ENCODE measurements at places on chromosomes 4 and X. TPM values are rescaled to one million over a fixed set of nuclear protein-coding genes. Genes with fewer than 3 reads are reported as not detected.

Gene SPANXN3
- total RNA-seq = not detected

Gene GLUD2
- 9.6 TPM for total RNA-seq

DNA sequence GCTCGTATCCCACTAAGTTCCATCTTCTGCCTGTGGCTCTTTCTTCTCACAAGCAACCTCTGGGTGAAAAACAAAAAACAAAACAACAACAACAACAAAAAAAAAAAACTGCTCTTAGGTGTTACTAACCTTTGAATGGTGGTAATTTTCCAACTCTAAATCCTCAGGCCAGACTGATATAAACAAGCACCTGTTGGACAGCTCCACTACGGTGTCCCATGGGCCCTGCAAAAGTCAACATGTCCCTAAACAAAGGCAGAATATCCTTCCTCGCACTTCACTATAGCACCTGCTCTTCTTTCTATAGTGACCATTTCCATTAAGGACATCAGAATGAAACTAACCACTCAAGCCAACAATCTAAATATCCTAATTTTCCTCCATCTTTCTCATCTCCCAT is 54.6 kb upstream of the PARM1 start:
- H3K27me3 ChIP-seq = no peaks in the 10 kb centered on the region
- no peak for DNase-seq
- H3K27ac ChIP-seq = no peak overlapping the region
- no peak overlapping the region for H3K4me3 ChIP-seq

GRCh38 chr4:9800848-9801247 is 19.4 kb downstream of the DRD5 start:
- H3K4me1 ChIP-seq = no peaks in the 10 kb centered on the region
- H3K27me3 ChIP-seq = no peaks in the 10 kb centered on the region
- H3K36me3 ChIP-seq = no peaks in the 10 kb centered on the region
- no peak for DNase-seq
- H3K4me3 ChIP-seq = no peak overlapping the region
- no peak overlapping the region for H3K27ac ChIP-seq

DNA sequence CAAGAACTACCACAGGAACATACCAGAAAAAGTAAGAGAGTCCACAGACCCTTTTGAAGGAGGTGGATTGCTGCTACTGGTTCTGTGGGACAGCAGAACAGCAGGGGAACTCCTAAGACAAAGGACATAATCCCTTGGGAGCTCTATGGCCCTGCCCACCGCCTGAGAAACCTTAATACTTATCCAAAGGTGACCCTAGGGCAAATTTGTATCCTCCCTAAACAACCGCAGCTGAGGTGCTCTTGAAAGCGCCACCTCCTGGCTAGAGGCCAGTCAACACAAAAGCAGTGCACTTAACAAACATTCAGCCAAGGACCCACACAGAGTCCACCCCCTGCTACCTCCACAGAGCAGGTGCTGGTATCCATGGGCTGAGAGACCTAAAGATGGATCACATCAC is 136.8 kb downstream of the ADAM29 start:
- no peak overlapping the region for H3K27ac ChIP-seq
- DNase-seq = no peak
- no peak overlapping the region for H3K4me3 ChIP-seq

DNA sequence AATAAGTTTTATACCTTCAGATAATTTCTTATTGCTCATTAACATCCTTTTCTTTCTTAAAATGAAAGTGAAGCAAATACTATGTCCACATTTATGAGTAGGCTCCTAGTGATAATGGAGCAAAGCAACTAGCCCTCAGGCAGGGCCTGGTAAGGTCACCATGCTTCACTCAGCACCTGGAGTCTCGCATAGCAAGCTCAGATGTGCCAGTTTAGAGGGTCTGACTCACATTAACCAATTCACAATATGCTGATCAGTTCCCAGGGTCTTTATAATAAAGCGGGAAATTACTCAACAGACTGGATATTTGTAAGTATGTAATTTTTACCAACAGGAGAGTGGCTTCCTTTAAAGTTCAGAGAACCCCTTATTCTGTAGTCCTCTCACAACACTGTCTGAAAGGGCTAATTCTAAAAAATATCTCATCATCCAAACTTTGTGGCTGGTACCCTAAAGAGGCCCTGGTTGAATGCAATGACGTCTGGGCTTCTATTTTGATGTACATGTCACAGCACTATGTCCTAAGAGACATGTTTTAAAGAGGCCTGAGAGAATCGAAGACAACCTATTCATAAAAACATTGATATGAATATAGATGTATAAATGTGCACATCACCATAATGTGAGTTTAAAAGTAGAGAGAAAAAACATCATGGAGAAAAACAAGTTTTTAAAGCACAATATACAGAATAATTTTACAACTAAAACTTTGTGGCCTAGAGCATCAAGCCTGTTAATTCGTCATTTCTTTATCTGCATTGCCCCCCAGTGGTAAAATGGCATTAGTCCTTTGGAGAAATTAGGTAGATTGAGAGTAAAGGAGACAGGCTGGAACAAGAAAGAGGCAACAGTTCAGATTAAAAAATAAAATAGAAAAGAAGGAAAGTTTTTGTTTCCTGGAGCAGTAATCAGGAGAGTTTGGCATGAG is 44.3 kb downstream of the IL21 start:
- H3K4me3 ChIP-seq = no peak overlapping the region
- H3K4me1 ChIP-seq = no peaks in the 10 kb centered on the region
- H3K36me3 ChIP-seq = no peaks in the 10 kb centered on the region
- peak; percentile 66 for DNase-seq

DNA sequence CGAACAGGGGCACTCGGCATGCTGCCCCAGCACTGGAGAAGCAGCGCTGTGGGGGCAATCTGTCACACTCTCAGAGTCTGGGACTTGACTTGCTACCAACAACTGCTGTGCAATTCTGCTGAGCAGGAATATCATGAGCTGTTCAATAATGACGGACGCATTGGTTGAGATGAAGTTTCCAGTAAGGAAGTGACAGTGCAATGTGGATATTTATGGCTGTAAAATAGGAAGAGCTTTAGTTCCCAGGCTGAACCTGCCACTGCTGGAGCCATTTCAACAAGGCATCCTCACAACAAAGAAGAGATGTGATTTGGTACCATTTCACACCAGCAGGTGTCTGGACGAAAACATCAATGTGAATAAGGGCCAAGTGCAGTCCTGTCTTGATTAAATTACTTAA is 24.2 kb downstream of the CHST7 start:
- H3K27ac ChIP-seq = no peak overlapping the region
- H3K4me1 ChIP-seq = no peaks in the 10 kb centered on the region
- no peaks in the 10 kb centered on the region for H3K36me3 ChIP-seq
- no peak for DNase-seq
- no peaks in the 10 kb centered on the region for H3K27me3 ChIP-seq

GRCh38 chr4:151866592-151866918 is 105.7 kb upstream of the GATB start:
- H3K36me3 ChIP-seq = no peaks in the 10 kb centered on the region
- H3K4me3 ChIP-seq = no peak overlapping the region
- no peaks in the 10 kb centered on the region for H3K4me1 ChIP-seq
- no peak for DNase-seq

DNA sequence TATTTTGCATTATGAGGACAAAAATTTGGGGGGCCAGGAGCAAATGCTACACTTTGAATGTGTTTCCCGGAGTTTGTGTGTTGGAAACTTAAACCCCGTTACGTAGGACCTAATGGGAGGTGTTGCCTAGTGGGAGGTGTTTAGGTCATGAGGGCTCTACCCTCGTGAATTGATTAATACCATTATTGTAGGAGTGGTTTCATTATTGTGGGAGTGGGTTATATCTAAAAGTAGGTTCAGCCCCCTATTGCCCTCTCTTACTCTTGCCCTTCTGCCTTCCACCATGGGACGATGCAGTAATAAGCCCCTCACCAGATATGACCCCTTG is 15.5 kb downstream of the UBA6 start:
- no peak overlapping the region for H3K27ac ChIP-seq
- H3K4me3 ChIP-seq = no peak overlapping the region
- H3K4me1 ChIP-seq = no peaks in the 10 kb centered on the region
- H3K27me3 ChIP-seq = no peaks in the 10 kb centered on the region
- H3K36me3 ChIP-seq = peaks cover 65% of the 10 kb centered on the region
- DNase-seq = no peak

DNA sequence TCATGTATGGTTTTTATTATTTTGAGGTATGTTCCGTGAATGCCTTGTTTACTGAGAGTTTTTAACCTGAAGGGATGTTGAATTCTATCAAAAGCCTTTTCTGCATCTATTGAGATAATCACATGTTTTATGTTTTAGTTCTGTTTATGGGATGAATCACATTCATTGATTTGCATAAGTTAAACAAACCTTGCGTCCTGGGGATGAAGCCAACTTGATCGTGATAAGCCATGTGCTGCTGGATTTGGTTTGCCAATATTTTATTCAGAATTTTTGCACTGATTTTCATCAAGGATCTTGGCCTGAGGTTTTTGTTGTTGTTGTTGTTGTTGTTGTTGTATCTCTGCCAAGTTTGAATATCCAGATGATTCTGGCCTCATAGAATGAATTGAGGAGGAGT is 43.8 kb downstream of the CDX4 start:
- H3K4me1 ChIP-seq = no peaks in the 10 kb centered on the region
- DNase-seq = no peak
- no peaks in the 10 kb centered on the region for H3K36me3 ChIP-seq
- H3K4me3 ChIP-seq = no peak overlapping the region
- no peak overlapping the region for H3K27ac ChIP-seq
